ENCODE measurements at places on chromosomes 3 and 15. TPM values are rescaled to one million over a fixed set of nuclear protein-coding genes. Genes with fewer than 3 reads are reported as not detected.

- DNase-seq, result peak; percentile 87
Observed at GRCh38 chr15:20356444-20356910, 185.1 kb downstream of the GOLGA6L6 start.

DNA sequence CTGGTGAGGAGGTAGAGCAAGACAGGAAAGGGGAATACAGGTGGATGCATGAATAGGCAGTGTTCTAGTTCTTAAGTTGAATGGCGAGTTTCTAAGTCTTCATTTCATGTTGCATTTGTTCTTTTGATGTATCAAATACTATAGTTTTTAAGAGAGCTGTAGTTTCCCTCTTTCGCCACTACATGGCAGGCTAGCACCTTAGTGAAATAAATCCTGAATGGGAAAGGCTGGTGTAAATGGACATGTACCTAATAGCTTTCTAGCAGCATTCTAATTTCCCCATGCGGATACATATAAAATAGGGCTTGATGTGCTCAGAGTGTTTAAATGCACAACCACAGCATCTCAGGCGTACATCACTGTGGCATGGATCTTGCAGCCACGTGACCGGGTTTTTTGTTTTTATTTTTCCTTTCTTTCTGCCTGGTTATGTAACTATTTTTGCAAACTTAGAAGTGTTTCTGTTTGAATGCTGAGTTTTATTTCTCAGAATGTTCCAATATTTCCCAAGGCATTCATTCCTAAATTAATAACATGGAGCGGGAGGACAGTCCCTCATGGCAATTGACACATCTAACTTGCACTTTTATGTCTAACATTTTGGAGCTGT lies 23.5 kb upstream of the CLN6 start:
- no peak for DNase-seq

GRCh38 chr3:54443561-54444161 lies 321.3 kb downstream of the CACNA2D3 start:
- no peak for DNase-seq

DNA sequence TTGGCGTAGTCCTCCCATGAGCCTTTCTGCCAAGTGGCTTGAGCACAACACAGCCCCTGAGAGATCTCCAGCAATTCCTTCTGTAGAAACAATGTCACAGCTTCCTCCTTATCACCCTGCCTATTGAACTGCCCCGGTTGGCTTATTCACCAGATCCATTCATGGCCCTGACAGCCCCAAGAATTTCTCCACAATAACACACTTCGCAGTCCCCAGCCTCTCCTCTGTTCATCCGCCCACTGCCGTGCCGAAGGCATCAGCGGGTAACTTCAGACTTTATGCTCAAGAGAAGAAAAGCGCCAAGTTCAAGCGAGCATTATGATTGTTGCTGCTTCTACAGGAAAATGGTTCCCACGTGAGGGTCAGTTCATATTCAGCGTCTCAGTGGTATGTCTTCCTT lies 403.9 kb downstream of the VPS13C start:
- DNase-seq, result no peak

- DNase-seq, result no peak
Observed at GRCh38 chr15:80489030-80489594, 84.9 kb downstream of the ARNT2 start.

DNA sequence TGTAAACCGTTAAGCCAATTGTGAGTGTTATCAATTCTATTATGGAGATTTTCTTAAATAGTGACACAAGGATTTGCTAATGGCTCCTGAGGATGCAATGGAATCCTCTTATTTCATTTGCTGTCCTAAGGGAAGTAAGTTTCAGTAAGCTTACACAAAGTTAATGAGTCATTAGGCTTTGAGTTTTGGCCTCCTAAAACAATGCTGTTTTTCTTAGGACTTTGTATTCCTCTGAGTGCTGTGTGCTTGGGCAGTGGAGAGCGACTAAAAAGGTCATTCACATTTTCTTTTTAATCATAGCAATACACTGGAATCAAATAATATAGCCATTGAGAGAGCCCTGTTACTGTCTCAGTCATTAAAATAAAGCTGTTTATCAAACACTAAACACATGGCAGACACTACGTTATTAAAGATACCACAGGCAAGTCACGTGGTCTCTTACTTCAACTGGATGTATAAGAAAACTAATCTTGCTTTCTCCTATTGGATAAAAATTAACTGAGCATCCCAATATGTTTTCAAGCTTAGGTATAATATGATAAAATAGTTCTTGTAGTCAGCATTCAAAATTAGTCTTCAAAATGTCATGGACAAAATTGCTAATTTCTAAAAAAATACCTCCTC lies 290.8 kb downstream of the NLGN1 start:
- no peak for DNase-seq

GRCh38 chr3:69510481-69511030 lies 124.7 kb upstream of the FRMD4B start:
- DNase-seq, result no peak

DNA sequence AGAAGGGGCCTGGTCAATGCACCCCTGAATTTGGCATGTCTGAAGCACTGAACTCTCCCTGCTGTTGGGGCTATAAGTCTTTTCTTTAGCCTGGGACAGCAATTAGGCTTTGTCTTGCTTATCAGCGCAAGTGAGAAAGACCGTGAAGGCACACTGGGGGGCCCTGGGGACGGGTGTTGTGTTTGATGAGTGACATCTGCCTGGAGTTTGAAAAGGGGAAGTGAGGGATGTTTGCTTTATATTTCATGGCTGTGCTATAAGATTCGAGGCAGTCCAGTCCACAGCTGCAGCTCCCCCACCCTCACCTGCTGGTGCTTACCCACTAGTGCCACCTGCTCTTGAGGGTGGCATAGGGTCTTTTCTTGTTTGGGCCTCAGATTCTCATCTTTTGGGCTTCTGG lies 44.8 kb downstream of the CEMIP start:
- no peak for DNase-seq

- peak; percentile 82 for DNase-seq
Observed at GRCh38 chr3:46948830-46949671, 27.5 kb downstream of the CCDC12 start.

DNA sequence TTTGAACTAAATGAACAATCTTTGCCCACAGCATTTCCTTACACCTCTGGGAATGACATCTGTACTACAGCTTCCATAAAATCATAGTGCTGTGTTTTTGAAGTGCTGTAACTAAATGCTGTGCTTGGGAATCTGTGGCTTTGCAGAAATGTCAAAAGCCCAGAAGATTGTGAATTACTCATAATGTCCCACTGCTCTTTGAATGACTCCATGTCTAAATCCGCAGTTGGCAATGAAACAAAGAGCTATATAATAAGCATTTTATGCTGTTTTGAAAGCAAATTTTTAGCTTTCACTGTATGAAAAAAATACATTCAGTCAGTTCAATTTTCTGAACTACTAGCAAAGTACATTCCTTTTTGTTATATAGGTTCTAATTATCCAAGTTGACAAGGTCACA lies 88.6 kb upstream of the ADAMTS17 start:
- DNase-seq, result no peak

GRCh38 chr3:126473292-126474168 lies 2.2 kb downstream of the ZXDC start:
- DNase-seq, result peak; percentile 28

- no peak for DNase-seq
Observed at GRCh38 chr15:38690719-38691332, 126.2 kb upstream of the RASGRP1 start.

DNA sequence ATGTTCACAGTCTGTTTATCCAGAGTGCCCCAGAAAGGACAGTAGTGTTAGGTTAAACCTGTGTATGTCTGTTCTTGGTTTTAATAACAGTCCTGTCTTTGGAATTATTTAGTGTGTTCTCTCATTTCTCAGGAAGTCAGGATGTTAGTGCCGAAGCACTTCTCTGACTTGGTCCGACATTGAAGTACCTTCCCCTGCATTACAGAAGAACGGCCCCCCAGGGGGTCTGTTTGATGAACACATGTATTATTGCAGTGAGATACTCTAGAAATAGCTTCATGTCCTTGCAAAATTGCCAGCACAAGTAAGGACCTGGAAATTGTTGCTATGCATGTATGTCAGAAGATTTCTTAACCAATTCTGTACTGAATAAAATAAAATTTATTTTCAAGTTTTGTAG lies 110.9 kb downstream of the IGF1R start:
- no peak for DNase-seq

- DNase-seq, result no peak
Observed at GRCh38 chr15:39336926-39337325, 244.0 kb upstream of the THBS1 start.

- DNase-seq, result peak; percentile 92
Observed at GRCh38 chr3:72347819-72348319, 500.4 kb downstream of the SHQ1 start.

DNA sequence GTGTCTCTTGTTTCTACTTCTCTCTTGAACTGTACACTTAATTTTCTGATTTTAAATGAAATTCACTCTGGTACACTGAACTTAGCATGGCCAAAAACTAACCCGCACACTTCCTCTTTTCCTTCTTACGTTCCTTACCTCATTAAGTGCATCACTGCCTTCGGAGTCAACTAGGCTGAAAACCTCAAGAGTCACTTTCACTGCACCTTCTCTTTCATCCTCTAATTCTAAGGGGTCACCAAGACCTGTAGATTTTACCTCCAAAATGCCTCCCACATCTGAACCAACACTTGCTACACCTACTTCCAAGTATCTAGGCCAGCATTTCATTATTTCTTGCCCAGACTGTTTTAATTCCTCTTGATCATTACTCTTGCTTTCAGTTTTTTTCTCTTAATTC lies 6.6 kb downstream of the CBLB start:
- DNase-seq, result no peak

DNA sequence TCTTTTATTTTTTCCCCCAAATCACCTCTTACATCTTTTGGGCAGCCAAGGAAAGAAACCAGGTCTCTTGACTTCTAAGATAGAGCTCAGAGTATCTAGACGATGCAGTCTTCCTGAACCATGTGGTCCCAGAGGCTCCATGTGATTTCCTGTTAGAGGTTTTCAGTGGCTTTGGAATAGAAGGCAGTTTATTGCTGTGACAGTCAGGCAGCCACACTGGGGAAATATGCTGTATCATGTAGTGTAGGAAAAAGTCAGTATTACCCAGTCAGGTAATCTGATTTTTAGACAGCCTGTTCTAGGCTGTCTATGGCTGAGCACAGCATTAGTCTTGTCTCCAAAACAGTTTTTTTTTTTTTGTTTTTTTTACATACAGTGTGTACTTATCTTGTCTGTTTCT lies 294.3 kb downstream of the THSD4 start:
- DNase-seq, result no peak

- DNase-seq, result no peak
Observed at GRCh38 chr15:72203507-72203837, 5.9 kb upstream of the GRAMD2A start.

DNA sequence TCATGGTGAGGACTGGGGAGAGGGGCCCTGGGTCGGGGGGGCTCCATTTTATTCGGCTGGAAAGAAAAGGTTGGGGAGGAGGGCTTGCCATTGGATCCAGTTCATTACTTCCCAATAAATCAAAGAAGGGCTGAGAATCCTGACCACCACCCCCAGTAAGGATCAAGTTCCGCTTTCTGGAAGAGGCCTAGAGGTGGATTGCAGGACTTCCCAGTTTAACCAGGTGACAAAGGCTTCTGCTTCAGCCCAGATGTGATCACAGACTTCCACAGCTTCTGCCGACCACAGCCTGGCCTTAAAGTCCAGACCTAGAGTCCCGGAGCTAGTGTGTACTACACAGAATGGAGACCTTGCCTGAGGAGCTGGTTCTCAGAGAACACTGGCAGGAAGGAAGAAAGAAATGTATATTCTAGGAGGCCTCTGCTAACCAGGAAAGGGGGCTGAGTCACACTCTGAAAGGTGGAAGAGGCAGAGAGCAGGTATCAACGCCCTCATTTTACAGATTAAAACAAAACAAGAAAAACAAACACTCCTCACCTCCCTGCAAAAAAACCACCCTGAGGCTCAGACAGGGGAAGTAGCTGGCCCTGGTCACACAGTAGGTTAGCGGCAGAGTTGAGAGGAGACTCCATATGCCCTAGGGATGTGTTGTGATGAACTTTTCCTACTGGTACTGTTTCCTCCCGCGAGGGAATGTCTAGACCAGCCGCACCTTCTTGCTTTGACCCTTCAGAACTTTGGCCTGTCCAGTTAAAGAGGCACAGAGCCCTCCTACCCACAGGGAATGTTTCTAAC lies 1.1 kb upstream of the CEMIP start:
- DNase-seq, result no peak

GRCh38 chr15:42193383-42193782 lies 14.7 kb downstream of the VPS39 start:
- no peak for DNase-seq

DNA sequence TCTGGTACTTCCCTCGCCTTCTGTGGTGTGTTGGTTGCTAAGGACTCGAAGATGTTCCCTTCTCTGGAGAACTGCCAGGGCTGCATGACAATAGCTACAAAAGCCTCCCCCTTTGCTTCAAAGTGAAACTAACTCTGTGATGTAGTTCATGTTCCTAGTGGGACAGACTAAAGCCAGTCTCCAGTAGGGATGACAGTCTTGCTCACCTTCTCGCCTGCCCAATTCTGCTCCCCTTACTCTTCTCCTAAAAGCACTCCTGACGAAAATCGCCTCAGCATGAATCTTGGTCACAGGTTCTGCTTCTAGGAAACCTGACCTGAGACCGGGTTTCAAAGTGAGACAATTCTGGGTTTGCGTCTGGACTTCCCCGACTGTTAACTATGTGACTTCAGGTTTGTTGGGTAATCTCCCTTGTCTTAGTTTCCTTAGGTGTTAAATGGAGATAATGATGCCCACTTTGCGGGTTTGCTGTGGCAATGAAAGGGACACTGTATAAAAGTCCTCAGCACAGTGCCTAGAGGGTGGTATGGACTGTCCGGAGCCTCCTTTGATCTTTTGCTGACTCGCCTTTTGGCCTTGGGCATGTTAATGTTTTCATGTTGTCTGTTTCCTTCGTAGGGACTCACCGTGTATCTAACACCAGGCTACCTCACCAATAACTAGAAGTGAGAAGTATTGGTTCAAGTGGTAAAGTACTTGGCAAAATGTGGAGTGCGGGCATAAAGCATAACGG lies 24.9 kb upstream of the THRB start:
- DNase-seq, result no peak

GRCh38 chr15:99987701-99988100 lies 254.5 kb upstream of the LYSMD4 start:
- peak; percentile 43 for DNase-seq

GRCh38 chr3:194401868-194402329 lies 2.8 kb upstream of the GP5 start:
- no peak for DNase-seq

- no peak for DNase-seq
Observed at GRCh38 chr3:128012050-128012449, 40.2 kb upstream of the SEC61A1 start.

Gene UBE2E2
- 61.1 TPM for total RNA-seq

Gene GUCA1C
- not detected for total RNA-seq

Gene GOLGA6L7
- total RNA-seq, result not detected

Gene PROK2
- 0.67 TPM for total RNA-seq

Gene ZNF662
- total RNA-seq, result 11.8 TPM

Gene CLK3
- total RNA-seq, result 37.7 TPM

Gene MSL2
- total RNA-seq, result 23.0 TPM

Gene VPS8
- 66.8 TPM for total RNA-seq

Gene RLBP1
- total RNA-seq, result not detected

Gene ATP13A5
- total RNA-seq, result not detected

Gene GANC
- 34.8 TPM for total RNA-seq

Gene ISL2
- total RNA-seq, result not detected

Gene HYAL1
- total RNA-seq, result 11.7 TPM

Gene GOLGB1
- total RNA-seq, result 64.2 TPM
